ENCODE measurements at places on chromosomes 3 and 15.

GRCh38 chr15:78991476-78991875, 46.6 kb upstream of the CTSH start:
- peak; percentile 23 for DNase-seq

GRCh38 chr3:121698901-121699300, 38.2 kb upstream of the HCLS1 start:
- no peak for DNase-seq

DNA sequence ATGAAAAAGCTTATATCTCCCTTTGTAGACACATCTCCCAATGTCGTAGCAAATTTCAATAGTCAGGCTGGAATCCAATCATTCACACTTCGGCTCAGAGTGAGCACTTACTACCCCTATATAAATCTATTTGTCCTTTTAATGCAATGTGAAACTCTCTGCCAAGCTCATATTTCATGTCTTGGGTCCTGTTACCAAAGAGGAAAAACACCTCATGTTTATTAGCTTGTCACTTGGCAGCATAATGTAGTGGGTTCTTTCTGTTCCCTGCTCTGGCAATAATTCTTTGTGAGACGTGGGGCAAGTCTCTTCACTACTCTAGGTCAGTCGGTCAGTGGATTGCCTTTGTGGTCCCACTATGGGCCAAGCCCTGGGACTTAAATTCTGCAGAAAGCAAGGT, 107.1 kb downstream of the SRGAP3 start:
- no peak for DNase-seq

DNA sequence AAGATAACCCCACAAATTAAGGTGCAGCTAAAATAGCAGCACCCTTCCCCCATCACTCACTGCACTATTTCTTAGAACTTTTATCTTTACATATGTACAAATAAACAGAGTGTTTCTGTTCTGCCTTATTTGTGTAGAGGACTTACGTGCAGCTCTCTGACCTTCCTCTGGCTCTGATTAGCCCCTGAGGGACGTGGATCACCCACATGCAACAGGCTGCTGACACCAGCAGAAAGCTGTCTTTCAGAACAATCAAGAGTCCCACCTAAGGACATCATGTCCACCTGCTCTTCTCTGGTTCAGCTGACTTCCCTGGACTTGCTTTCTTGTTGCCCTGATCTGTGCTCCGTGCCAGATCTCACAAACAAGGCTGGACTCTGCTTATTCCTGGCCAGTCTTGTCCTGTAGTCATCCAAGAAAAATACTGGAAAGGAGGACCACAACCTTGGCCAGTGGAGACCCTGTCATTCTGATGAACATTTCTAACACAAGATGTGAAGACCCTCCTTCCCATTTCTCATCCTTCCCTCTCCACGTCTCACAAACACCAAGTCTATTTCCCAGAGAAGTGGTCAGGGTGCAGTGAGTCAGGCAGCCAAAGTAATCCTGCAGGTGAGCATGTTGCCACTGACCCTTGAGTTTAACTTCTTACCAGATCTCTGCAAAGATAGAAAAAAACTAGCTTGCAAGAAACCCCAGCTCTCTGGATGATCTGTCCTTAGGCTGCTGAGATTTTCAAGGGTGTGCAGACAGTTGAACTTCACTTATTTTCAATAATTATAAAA, 243.6 kb upstream of the ICE2 start:
- DNase-seq, result no peak

GRCh38 chr15:92634671-92635201, 20.8 kb downstream of the FAM174B start:
- no peak for DNase-seq

DNA sequence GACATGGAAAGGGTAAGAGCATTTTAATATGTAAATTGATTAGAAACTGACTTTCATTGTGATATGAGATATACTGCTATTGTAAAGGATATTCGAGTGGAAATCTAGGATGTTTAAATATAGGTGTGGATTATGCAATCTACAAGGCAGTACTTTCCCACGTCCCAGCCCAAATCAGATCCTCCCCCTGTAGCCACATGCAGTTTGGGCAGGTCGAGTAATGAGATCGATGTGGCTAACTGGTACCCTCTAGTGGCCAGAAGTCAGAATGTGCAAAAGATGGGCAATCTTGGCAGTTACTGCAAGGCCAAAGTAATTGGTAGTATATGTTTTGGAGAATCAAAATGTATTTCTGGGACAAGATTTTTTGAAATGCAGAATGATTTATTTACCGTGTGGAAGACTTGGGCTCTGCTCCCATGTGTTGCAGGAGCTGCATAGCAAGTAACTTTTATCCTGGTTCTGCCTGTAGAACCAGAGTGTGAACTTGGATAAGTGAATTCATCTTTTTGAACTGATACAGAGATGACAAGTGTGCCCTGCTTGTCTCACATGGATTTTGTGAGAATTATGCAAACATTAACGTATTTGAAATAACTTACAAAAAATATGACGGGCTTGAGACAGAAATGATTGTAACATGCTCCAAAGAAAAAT, 94.5 kb upstream of the ADAMTSL3 start:
- peak; percentile 77 for DNase-seq

Measured in AG08395 (cell line).